ENCODE measurements at places on chromosomes 7 and 10. TPM values are rescaled to one million over a fixed set of nuclear protein-coding genes. Genes with fewer than 3 reads are reported as not detected.

Gene TAS2R5
- total RNA-seq = 1.8 TPM

Gene CAV1
- total RNA-seq = 291 TPM

Gene GDF10
- under 0.01 TPM for total RNA-seq

Gene UCMA
- not detected for total RNA-seq

Gene CCL24
- not detected for total RNA-seq

Gene C10orf143
- 2.5 TPM for total RNA-seq

Gene WNT8B
- not detected for total RNA-seq

Gene CALML3
- not detected for total RNA-seq

Gene FZD8
- total RNA-seq = 15.2 TPM

Gene MYOF
- 352 TPM for total RNA-seq

Gene CYP3A5
- total RNA-seq = under 0.01 TPM

Gene MAGI2
- total RNA-seq = 24.8 TPM

Gene ZNF425
- total RNA-seq = 4.7 TPM

Gene FAM241B
- not detected for total RNA-seq

Gene TDRD1
- 0.59 TPM for total RNA-seq

Gene PAPOLB
- under 0.01 TPM for total RNA-seq

Gene ST8SIA6
- total RNA-seq = 0.88 TPM

Gene MKX
- 15.3 TPM for total RNA-seq

Gene AZGP1
- total RNA-seq = not detected

Gene TMEM236
- under 0.01 TPM for total RNA-seq

Gene ABCB1
- total RNA-seq = not detected

Gene ARF5
- 146 TPM for total RNA-seq

Gene NKX1-2
- not detected for total RNA-seq

Gene UCN3
- not detected for total RNA-seq

Gene CTNNA3
- not detected for total RNA-seq

Gene ADAM12
- 361 TPM for total RNA-seq

Gene FFAR4
- total RNA-seq = not detected

Gene FXYD4
- not detected for total RNA-seq

Gene WDFY4
- 0.36 TPM for total RNA-seq

Gene HOXA10
- 43.1 TPM for total RNA-seq

Gene ZFAND4
- total RNA-seq = 10.9 TPM

Gene GPR15LG
- not detected for total RNA-seq
